Stimulated activated CD8-positive, alpha-beta memory T cell treated with anti-CD3 and anti-CD28 coated beads, Interleukin-15, amount 100 ng/mL, for 48 hours (primary cell): ENCODE measurements at places on chromosomes 2 and 18.

DNA sequence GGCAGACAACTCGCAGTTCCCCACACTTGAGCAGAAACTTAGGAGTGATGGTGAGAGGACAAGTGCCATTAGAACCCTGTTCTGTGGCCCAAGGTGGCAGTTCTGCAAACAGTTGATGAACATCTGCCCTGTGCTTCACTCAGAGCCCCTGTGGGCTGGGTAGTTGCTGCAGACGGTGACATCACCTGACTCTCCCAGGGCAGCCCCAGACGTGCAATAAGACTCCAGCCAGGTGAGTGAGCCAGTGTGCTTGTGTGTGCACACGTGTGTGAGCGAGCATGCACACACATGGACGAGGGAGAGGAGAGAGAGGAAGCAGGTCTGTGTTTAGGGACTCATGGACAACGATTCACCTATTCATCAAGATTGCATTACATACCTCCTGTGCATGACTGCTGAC is 136.0 kb upstream of the GLI2 start:
- no peak for DNase-seq

- no peak for DNase-seq
Measured at GRCh38 chr2:241912021-241912555, 42.6 kb downstream of the RTP5 start.

DNA sequence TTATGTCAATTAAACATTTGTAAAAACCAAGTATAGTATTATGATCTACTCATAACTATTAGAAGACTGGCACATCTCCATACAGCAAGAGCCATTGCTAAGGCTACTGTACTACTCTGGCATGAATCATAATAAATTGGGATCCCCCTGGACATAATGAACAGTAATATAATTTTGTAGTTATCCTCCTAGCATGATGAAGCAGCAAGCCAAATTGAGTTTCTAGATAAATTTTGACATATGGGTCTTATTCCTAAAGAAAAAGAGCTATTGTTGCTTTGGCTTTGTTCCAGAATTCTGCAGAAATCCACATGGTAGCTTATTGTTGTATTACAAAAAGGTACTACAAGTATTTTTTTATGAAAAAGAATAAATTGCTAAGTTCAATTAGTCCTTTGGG is 204.3 kb downstream of the CAMKMT start:
- DNase-seq = no peak

DNA sequence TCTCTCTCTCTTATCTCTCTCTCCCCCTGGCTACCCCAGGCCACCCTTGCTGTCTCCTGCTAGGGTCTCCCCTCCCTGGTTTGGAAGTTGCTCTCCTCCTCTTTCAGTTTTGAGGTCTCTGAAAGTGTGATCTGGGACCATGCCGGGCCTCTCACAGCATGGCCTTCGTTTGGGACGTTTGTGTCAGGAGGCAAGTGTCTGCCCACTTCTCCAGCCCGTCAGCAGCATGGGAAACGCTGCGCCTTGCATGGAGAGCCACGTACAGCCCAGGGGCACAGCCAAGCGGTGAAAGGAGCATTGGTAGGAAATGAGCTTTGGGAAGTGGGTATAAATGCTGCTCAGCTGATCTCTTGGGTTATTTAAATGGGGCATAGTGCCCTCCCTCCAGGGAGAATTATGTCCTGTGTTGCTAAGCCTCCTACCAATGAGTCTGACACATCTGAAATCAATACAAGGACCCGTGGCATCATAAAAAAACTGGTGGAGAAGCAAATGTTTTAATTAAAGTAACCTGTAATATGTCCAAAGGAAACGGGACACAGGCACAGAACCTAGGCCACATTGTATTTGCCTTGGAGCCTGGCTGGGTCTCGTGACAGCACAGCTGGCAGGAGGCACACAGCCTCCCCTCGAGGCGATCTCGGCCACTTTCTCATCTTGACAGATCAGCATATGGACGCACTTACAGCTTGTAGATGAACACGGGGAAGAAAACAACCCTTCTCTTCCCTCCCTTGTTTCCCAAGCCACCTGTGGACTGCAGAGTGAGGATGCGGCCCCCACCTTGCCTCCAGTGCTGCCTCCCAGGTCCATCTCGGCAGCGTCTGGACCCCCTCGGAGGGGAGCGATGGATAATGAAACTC is 72.7 kb downstream of the SH3RF3 start:
- no peak for DNase-seq

- no peak for DNase-seq
Measured at GRCh38 chr2:152858594-152859265, 140.3 kb downstream of the ARL6IP6 start.

DNA sequence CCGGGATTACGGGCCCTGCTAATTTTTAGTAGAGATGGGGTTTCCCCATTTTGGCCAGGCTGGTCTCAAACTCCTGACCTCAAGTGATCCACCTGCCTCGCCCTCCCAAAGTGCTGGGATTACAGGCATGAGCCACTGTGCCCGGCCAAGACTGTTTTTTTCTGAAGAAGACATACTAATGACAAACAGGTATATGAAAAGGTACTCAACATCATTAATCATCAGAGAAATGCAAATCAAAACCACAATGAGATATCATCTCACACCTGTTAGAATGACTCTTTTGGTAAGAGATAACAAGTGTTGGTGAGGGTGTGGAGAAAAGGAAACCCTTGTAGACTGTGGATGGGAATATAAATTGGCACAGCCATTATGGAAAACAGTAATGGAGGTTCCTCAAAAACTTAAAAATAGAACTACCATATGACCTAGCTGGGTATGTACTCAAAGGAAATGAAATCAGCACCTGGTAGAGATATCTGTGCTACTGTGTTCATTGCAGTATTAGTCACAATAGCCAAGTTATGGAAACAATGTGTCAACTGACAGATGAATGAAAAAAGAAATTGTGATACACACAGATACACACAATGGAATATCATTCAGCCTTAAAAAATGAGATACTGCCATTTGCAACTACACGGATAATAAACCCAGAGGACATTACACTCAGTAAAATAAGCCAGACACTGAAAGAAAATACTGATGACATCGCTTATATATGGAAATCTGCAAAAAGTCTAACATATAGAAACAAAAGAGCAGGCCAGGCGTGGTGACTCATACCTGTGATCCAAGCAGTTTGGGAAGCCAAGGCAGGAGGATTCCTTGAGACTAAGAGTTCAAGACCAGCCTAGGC is 20.8 kb downstream of the SOS1 start:
- no peak for DNase-seq

GRCh38 chr2:70930371-70931329 is 5.0 kb upstream of the ATP6V1B1 start:
- no peak for DNase-seq

DNA sequence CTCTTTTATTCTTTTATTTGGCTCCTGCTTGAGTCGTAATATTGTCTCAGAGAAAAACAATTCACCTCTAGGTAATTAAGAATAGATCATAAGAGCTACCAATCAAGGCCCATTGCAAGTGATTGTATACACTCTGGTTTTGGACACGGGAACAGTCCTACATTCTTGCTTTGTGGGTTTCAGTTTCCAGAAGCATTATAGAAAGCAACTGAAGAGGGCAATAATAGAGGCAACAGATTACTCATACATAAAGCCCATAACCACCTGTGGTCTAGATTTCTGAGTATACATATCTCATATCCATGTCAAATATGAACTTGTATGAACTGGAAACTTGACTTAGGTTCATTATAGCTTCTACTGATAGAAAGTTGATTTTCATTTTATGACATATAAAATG is 65.4 kb downstream of the DIS3L2 start:
- DNase-seq = no peak
